ENCODE measurements at places on chromosomes 3 and 15.
A peak's percentile ranks its signal among the peaks of the same experiment; 100 is the strongest.

GRCh38 chr3:141050576-141051442 is at the start of gene SPSB4:
SPSB4 (plus strand) TSS chr3:141051347; CDS start chr3:141066105, 14,758 bp downstream.
- peak; percentile 97 for DNase-seq

- DNase-seq = peak; percentile 69
These were observed 120.7 kb upstream of the LINGO1 start for GRCh38 chr15:77753281-77753873.

- no peak for DNase-seq
These were observed 289.2 kb upstream of the LYSMD4 start for GRCh38 chr15:100022391-100022790.

GRCh38 chr3:151228666-151229040 is 25.6 kb upstream of the GPR171 start:
- peak; percentile 43 for DNase-seq
